ENCODE measurements at places on chromosomes 6 and 20. TPM values are rescaled to one million over a fixed set of nuclear protein-coding genes. Genes with fewer than 3 reads are reported as not detected.

- H3K4me1 ChIP-seq = no peaks in the 10 kb centered on the region
- H3K36me3 ChIP-seq = peaks cover 9% of the 10 kb centered on the region
- H3K4me3 ChIP-seq = no peak overlapping the region
Measured at GRCh38 chr6:152173957-152174356, 366.5 kb downstream of the ESR1 start.

GRCh38 chr6:135932651-135933050, 81.2 kb downstream of the PDE7B start:
- no peak overlapping the region for H3K4me3 ChIP-seq
- no peak overlapping the region for H3K27ac ChIP-seq
- DNase-seq = no peak
- no peaks in the 10 kb centered on the region for H3K27me3 ChIP-seq
- H3K36me3 ChIP-seq = no peaks in the 10 kb centered on the region

The TAF11 gene
- total RNA-seq = 27.6 TPM

DNA sequence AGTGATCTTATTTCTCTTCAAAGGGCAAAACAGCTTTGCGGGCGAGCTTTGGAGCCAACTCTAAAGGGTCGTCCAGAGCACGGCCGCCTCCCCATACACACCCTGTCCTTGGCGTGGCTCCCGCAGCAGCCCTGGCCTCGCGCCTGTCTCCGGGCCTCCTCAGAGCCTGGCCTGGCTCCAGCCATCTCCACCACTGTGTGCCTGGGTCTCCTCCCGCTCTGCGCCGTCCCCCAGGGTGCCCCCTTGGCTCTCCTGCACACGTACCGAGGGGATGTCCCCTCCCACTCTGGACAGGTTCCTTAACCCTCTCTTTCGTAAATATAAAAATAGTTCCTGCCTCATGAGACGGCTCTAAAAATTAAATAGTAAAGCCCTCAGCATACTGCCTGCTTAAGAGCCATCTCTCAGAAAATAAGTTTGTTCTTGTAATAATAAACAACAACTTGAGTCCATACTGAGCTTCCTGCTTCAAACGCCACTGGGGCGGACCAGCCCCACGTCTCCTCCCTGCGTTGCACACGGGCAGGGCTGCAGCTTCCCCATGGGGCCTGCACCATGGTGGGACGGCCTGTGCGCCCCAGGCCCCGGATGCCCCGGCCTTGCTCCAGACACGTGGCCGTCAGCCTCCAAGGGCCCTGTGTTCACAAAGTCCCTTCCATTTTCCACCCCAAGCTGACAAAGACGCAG, 226.2 kb downstream of the TTLL2 start:
- H3K27me3 ChIP-seq = no peaks in the 10 kb centered on the region
- H3K4me3 ChIP-seq = no peak overlapping the region
- H3K4me1 ChIP-seq = no peaks in the 10 kb centered on the region
- DNase-seq = no peak

The CDSN gene
- total RNA-seq = not detected

- peak overlapping the region; percentile 52 for H3K27ac ChIP-seq
- DNase-seq = no peak
- no peaks in the 10 kb centered on the region for H3K27me3 ChIP-seq
- H3K4me3 ChIP-seq = no peak overlapping the region
- peaks cover 43% of the 10 kb centered on the region for H3K4me1 ChIP-seq
Measured at GRCh38 chr6:149364557-149364956, 35.5 kb upstream of the SUMO4 start.

DNA sequence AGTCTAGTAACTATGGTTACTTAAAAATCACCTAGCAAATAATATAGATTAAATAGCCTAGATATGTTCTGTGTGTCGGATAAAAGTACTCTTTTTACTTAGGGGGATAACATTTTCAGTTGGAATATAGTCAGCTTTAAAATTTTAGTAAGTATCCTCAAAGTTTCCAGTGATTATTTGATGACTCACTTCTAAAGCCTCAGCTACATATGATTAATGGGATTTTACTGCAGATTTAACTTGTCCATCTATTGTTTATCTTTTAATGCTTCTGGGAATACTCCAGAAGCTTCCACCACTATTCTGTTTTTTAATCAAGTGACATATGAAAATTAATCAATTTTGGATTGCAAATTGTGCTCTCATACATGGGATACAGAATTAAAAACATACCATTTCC, 8.7 kb upstream of the TENT5A start:
- no peak for DNase-seq
- no peaks in the 10 kb centered on the region for H3K36me3 ChIP-seq
- no peaks in the 10 kb centered on the region for H3K4me1 ChIP-seq
- H3K27ac ChIP-seq = no peak overlapping the region
- no peak overlapping the region for H3K4me3 ChIP-seq
- no peaks in the 10 kb centered on the region for H3K27me3 ChIP-seq

DNA sequence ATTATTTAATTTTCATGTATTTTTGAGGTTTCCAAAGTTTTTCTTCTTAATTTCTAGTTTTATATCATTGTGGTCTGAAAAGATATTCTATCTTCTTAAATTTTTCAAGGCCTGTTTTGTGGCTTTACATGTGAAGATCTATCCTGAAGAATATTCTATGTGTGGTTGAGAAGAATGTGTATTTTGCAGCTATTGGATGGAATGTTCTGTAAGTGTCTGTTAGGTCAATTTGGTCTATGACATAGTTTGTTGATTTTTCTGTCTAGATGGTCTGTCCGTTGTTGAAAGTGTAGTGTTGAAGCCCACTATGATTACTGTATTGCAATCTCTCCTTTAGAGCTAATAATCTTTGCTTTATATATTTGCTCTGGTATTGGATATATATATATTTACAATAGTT, 125.7 kb downstream of the CRYBG1 start:
- H3K4me3 ChIP-seq = no peak overlapping the region
- no peak for DNase-seq
- no peaks in the 10 kb centered on the region for H3K27me3 ChIP-seq
- H3K36me3 ChIP-seq = no peaks in the 10 kb centered on the region
- H3K27ac ChIP-seq = no peak overlapping the region
- no peaks in the 10 kb centered on the region for H3K4me1 ChIP-seq

DNA sequence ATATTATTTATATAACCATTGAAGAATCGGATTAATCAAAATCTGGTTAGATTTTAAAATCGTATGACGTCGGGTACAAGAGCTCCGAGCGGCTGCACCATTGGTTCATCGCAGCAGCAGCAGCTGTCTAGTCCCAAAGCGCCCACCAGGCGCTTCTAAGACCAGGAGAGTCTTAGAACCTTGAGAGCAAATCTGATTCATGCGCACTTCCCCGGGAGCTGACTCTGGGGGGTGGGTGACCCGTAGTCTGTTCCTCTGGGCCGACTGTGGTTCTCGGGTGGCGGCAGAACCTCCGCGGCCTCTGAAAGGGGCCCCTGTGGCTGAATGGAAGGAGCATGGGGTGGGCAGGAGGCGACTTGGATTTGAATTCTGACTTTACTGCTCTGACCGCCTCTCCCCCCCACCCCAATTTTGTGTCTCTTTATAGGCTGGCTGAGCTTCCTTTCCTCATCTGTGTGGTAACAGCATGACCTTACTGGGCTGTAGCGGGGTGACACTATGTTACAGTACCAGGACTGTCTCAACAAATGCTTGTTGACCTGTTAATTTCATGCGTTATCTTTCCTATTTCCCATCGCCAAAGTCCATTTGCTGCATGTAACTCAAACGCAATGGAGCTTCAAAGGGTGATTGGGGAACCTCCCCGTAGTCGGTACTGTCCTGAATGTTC, 119.7 kb downstream of the RTN4IP1 start:
- peaks cover 26% of the 10 kb centered on the region for H3K4me1 ChIP-seq
- no peaks in the 10 kb centered on the region for H3K36me3 ChIP-seq
- H3K4me3 ChIP-seq = peak overlapping the region; percentile 82
- no peak for DNase-seq
- no peak overlapping the region for H3K27ac ChIP-seq

The PSORS1C2 gene
- not detected for total RNA-seq

The TBP gene
- 26.1 TPM for total RNA-seq

The STMND1 gene
- total RNA-seq = not detected

The CST4 gene
- total RNA-seq = not detected

DNA sequence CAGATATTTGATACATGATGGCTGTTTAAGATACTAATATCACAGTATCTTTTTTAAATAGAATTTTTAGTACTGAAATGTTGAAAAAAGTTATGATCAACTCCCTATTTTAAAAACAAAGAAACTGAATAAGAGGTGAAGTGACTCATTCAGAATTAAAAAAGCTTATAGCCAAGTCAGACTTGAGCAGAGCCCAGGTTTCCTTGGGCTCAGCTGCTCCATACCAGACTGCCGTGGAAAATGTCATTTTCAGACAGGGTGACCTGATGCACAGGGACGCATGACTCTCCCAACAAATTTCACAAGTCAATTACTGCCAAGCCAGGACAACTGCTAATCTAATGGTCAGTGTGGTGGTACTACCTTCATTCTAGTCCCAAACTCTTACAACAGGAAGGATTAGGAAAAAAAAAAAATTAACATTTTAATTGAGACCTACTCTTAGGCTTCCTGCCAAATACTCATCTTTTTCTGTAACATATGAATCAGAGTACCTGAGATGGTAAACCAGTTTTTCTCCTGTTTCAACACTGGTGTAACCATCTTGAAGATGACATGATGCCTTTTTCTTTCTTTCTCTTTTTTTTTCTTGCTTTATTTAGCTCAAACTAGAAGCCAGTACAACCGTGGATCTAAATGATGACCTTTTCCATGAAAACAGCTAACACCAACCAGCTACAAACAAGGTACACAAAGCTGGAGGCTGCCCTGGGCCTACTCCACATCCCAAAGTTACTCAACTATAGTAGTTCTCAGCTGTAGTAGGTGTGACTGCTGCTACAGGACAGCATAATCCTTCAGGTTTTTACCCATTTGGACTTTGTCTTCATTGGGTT, 30.5 kb downstream of the SLC22A23 start:
- H3K27me3 ChIP-seq = no peaks in the 10 kb centered on the region
- no peak for DNase-seq
- H3K36me3 ChIP-seq = no peaks in the 10 kb centered on the region
- no peak overlapping the region for H3K4me3 ChIP-seq

DNA sequence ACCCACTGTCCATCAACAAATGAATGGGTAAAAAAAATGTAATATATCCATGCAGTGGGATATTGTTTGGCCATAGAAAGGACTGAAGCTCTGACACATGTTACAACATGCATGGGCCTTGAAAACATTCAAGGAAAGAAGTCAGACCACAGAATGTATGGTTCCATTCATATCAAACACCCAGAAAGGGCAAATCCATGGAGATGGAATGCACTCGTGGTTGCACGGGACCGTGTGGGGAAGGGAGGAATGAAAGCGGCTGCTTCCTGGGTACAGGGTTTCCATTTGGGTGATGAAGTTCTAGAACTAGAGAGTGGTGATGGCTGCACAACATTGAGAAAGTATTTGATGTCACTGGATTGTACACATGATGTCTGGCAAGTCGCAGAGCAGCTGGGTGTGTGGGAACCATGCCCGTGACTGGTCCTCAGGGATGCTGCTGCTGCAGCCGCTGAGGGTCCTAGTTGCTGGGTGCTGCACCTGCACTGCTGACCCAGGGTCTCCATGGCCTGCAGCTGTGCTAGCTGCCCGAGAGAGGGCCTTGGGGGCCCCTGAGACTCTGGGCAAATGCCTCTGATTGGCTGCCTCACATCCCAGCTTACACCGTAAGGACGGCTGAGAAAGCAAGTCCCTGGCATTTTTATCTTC, 220.3 kb downstream of the NRN1 start:
- no peaks in the 10 kb centered on the region for H3K36me3 ChIP-seq
- no peak for DNase-seq
- H3K27me3 ChIP-seq = no peaks in the 10 kb centered on the region

DNA sequence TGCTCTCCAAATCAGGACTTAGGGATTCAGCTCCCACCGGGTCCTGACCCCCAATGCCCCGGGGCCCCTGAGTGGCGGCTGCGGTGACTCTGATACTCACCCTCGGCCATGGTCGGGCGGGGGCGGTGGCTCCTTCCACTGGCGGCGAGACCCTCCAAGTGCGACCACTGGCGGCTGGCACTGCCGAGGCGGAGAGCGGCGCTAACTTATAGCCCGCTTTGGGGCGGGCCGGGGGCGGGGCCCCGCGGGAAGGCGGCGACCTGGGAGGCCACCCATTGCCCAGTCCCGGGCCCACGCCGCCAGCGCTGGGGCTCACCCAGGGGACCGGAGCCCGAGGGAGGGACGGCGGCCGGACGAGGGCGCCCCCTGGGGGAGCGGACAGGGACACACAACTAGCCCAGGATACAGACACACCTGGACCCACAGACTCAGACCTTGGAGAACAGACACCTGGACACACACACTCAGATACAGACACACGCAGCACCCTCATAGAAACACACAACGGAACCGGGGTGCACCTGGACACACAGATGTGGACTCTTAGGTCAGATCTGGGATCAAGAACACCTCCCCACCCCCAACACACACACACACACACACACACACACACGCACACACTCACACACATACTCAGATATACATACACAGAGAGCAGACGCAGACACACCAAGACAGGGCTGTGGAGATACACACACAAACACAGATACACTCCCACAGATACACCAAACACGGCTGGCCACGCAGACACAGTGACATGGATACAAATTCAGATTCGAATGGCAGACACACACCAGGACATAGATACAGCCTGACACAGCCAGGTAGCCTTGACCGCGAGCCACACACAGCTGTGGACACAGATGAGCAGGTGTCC, at the start of gene TGM2:
TSS of gene TGM2 (minus strand) at position 182 of the 877 bp plus-strand sequence. CDS start at position 110, 72 bp downstream.
- H3K4me1 ChIP-seq = no peaks in the 10 kb centered on the region
- H3K36me3 ChIP-seq = no peaks in the 10 kb centered on the region
- DNase-seq = no peak
- no peak within 1 kb of the TSS for H3K27ac ChIP-seq
- H3K27me3 ChIP-seq = no peaks in the 10 kb centered on the region
- no peak within 1 kb of the TSS for H3K4me3 ChIP-seq

DNA sequence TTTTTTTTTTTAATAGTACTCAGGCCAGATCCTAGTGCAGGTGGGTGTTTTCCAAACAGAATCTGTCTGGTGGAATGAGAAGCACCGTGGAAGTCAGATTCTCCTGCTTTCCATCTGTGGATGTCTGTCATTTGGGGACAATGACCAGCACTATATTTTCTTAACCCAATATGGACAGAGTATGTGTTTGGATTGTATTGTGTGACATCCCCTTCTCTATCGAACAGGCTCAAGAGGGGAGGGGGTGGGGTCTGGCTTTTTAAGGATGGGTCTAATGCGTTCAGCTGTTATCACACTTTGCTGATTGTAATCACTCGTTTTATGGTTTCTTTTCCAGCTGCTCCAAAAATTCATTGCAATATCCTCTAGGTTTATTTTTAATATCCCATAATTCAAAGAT, 197.5 kb upstream of the CEP162 start:
- no peak overlapping the region for H3K27ac ChIP-seq
- no peaks in the 10 kb centered on the region for H3K4me1 ChIP-seq
- no peaks in the 10 kb centered on the region for H3K36me3 ChIP-seq
- H3K4me3 ChIP-seq = no peak overlapping the region

The SLA2 gene
- 28.8 TPM for total RNA-seq

- H3K27me3 ChIP-seq = no peaks in the 10 kb centered on the region
- no peak overlapping the region for H3K27ac ChIP-seq
- H3K4me3 ChIP-seq = no peak overlapping the region
- H3K36me3 ChIP-seq = no peaks in the 10 kb centered on the region
Measured at GRCh38 chr6:130908188-130908587, 81.0 kb downstream of the SMLR1 start.

Measured in T-cell (primary cell).